ENCODE measurements at places on chromosomes 6 and 20.

GRCh38 chr6:147664092-147664491 is 155.6 kb downstream of the SAMD5 start:
- DNase-seq: no peak

DNA sequence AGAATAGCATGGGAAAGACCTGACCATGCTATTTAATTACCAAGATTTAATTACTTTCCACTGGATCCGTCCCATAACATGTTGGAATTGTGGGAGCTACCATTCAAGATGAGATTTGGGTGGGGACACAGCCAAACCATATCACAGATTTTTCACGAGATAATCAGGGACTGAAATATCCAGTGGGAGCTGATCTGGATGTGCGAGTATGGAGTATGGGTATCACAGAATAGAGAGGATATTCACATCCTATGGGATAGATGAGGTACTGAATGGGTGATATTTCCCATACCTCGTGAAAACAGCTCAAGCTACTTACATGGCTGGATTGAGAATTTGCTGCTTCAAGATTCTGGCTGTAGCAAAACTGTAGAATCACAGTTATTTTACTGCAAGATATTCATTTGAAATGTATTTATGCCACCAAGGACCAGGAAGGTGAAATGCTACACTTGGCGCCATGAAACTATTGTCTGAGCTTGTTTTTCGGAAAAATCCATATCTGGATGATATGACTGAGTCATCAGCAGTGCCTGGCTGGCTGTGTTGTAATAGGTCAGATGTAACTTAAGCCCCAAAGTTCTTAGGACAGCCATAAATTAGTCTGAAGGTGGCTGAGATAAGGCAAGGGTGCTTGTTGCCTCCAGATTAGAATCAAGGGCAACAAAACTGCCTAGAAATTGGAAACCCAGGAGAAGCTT is 29.8 kb downstream of the KCNS1 start:
- DNase-seq: no peak

GRCh38 chr6:128505603-128506002 is 14.8 kb downstream of the PTPRK start:
- no peak for DNase-seq

GRCh38 chr6:169344750-169345065 is 91.1 kb upstream of the THBS2 start:
- DNase-seq: no peak

DNA sequence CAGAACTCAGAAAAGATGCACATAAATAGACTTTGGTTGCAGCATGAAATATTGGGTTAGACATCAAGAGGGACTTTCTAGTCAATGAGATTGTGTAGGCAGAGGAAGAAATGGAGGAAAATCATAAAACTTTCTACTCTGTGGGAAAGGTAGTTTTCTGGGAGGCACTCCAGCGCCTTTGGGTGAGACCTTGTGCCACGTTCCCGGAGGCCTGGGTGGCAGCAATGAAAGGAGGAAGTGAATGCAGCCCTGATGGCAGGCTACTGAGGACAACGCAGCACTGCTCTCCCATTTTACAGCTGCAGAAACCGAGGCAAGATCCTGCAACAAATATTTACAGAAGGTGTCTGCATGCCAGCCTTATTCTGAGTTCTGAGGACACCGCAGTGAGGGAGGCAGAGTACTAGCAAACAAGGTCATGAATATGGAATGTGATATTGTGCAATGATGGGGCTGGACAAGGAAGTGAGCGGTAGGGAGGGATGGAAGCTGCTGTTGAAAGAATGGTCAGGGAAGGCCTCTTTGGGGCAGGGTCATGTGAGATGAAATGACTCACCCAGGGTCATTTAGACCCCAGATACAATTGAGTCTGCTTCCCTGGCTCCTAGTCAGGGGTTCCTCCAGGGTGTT is 159.1 kb downstream of the TFAP2C start:
- DNase-seq: no peak

Data from activated CD8-positive, alpha-beta memory T cell treated with anti-CD3 and anti-CD28 coated beads, Interleukin-2, amount 50 U/mL, for 48 hours (primary cell).